CD4-positive, alpha-beta T cell treated with Interleukin-6 at 100 ng/mL for 8 hours (primary cell): ENCODE measurements at places on chromosomes 6 and 20.

DNA sequence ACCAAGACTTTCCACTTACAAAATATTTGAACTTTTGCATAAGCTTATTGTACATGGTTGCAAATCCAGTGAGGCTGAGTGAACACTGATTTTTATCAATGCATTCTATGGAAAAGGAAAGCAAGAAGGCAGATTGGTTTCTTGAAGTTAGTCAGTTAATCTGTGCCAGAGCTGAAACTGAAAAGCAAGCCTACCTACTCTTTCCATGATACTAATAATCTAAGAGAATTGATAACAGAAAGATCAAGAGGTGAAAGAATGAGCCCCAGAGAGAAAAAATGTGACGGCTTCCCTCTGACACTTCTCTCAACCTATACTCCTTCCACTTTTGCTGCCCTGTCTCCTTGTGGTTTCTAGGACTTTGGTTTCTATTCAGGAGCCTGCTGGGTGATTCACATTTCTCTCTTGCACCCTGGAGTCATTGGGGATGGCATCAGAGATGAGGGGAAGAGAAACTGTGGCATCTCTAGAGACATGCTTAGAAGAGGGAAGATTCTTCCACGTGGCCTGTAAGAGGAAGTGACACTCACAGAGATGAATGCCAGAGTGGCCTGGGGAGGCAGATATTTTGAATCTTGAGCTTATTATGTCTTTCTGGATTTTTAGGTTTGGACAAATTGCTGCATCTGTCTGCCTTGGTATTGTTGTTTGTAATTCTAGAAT, 158.6 kb upstream of the RIMS1 start:
- no peak for DNase-seq

DNA sequence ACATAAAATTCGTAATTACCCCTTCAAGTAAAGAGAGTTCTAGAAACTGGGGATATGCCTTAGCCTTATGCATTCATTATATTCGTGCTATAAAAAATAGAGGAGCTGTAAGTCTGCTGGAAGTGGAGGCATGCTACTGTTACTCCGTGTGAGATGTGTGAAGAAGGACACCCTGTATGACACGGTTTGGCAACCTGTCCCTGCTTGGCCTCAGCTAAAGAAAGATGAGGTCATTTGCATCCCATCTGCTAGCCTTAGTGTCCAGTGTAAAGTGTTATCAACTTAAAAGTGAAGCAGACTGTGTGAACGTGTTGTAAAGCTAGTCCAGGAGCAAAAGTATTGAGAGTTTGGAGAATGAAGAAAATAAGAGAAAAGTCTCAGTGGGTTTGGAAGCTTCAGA, 135.1 kb upstream of the RAB32 start:
- DNase-seq: no peak

DNA sequence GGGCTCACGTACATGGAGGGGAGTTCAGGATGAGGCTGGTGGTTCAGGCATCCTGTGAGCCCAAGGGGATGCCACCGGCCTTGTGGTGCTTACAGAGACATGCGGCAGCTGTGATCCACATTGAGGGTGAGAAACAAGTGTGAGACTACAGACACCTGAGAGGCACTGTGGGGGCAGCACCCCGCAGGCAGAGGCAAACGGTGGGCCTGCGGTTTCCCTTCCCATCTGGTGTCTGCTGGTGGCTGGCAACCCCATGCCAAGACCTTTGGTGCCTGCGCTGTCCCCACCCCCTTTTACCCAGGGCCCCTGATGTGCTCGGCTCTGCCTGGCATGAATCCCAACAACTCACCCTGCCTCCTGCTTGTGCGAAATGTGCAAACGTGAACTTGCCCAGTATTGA, 42.0 kb downstream of the ERMARD start:
- DNase-seq: no peak

GRCh38 chr20:32507998-32508774, 76.9 kb downstream of the NOL4L start:
- DNase-seq: no peak

DNA sequence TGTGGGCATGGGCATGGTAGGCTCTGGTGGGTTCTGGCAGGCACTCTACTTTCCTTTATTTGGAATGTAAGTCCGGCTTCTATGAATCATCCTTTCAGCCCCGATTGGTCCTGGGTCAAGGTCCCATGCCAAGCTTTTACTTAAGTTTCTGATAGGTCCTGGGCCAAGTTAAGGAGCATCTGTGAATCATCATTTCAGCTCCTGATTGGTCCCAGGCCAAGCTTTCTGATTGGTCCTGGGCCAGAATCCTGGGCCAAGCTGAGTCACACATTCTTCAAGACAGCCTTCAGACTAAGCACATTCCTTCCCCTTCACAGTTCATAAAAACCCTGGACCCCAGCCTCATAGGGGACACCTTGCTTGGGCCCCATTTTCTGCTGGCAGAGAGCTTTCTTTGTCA, 231.0 kb upstream of the EYS start:
- DNase-seq: no peak

- no peak for DNase-seq
Observed at GRCh38 chr6:119161438-119161837, 83.0 kb upstream of the FAM184A start.
